ENCODE measurements at places on chromosomes 4 and X. TPM values are rescaled to one million over a fixed set of nuclear protein-coding genes. Genes with fewer than 3 reads are reported as not detected.

The FRG2 gene
- not detected for total RNA-seq

The TMPRSS11F gene
- total RNA-seq: not detected

The ITGB1BP2 gene
- 6.5 TPM for total RNA-seq

The RBMXL3 gene
- not detected for total RNA-seq

The UBA1 gene
- total RNA-seq: 189 TPM

The SORBS2 gene
- 1.7 TPM for total RNA-seq

The FHIP1A gene
- under 0.01 TPM for total RNA-seq

The SYTL5 gene
- 10.4 TPM for total RNA-seq

The MAGEB17 gene
- total RNA-seq: not detected

The DAPP1 gene
- not detected for total RNA-seq

The PRRG1 gene
- total RNA-seq: 19.0 TPM
